NCI-H146 (cell line): ENCODE measurements at places on chromosomes 2 and 18.

DNA sequence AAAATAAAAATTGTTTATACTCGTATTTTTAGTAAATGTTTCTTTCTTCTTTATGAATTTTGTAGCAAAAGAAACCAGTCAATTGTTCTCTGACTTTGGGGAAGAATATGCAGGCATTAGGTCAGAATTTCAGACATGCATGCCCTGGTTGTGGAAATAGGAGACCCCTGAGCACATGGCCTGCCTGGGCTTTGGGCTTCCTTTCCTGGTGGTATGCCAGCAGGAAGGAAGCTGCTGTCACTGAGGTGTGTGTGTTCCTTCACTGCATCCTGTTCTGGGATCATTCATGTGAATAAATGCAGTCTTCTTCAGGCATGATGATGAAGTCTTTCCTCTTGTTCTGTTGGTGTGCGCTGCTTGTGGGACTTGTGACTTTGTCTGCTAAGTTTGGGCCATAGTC, 920.2 kb upstream of the VRK2 start:
- DNase-seq = no peak

- no peak for DNase-seq
Measured at GRCh38 chr18:8839281-8839680, 133.9 kb downstream of the MTCL1 start.

DNA sequence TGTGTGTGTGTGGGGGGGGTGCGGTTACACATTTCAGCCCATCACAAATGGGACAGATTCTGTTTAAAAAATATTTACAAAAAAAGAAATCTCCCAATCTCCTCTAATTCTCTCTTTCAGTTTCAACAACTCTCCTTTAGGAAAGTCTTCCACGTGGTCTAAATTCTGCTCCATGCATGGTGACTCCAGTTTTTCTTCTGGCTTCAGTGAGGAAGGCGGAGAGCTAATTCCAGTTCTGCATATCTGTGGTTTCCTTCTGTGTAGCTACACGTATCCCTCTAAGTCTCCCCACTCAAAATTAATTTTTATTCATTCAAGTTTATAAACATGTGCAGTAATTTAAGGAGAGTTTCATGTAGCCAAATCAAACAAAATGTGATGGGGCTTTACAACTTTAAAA, 111.6 kb downstream of the SLC4A3 start:
- no peak for DNase-seq

GRCh38 chr2:29046321-29046720, 28.0 kb downstream of the PCARE start:
- DNase-seq = no peak

GRCh38 chr2:207397917-207398655, 131.7 kb upstream of the CREB1 start:
- no peak for DNase-seq

DNA sequence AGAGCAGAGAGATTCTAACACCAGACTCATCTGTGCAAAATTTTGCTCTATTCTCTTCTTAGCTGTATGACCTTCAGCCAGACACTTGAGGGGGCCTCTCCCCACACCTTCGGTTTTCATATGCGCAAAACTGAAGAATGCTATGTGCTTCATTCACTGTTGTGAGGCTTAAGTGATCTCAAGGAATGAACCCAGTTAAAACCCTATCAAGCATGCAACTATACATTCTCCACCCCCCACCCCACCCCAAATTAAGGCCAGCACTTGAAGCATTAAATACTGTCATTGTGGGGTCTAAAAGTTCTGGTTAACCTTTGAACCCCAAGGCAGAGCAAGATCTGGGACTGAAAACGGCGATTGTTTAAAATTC, 10.0 kb downstream of the PCARE start:
- no peak for DNase-seq

- peak; percentile 15 for DNase-seq
Measured at GRCh38 chr2:119674711-119675500, 4.1 kb upstream of the TMEM177 start.
